Kasumi-1 (cell line): ENCODE measurements at places on chromosomes 13 and 19.

DNA sequence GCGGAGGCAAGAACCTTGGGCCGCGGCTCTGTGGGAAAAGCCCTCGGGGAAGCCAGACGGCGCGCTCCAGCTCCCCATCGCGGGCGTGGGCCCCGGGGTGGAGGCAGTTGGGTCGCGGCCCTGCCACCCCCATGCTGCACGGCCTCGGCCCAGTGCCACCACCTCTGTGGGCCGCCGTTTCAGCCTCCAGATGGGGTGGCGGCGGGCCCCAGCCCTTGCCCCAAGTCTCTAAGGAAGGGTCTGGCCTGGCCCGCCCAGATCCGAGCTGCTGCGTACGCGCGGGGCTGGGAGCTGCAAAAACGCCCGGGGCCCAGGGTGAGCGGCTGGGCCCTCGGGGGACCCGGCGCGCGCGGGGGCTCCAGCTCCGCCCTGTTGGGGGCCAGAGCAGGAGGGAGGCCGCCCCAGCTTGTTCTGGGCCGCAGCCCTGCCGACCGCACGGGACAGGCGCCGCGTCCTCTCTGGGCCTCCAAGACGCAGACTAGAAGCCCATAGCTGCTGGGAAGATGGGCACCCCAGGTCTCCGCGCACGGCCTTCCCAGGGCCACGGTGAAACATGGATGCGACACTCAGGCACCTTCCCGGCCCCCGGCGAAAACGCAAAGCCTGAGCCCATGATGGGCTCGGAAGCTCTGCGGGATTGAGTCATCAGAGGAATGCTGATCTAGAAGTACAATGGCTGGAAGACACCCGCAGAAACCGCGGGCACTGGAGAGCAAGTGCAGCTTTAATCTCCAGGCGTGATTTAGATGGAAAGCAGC lies 110.1 kb downstream of the KCTD15 start:
- no peak for DNase-seq

- no peak for DNase-seq
Measured at GRCh38 chr13:60873116-60873515, 476.1 kb downstream of the TDRD3 start.

DNA sequence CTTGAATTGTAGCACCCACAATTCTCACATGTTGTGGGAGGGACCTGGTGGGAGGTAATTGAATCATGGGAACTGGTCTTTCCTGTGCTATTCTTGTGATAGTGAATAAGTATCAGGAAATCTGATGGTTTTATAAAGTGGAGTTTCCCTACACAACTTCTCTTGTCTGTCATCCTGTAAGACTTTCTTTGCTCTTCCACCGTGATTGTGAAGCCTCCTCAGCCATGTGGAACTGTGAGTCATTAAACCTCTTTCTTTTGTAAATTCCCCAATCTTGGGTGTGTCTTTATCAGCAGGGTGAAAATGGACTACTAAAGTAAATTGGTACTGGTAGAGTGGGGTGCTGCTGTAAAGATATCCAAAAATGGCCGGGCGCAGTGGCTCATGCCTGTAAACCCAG lies 215.6 kb downstream of the LIG4 start:
- DNase-seq, result no peak

GRCh38 chr13:67134417-67135129 lies 95.6 kb downstream of the PCDH9 start:
- DNase-seq, result no peak

DNA sequence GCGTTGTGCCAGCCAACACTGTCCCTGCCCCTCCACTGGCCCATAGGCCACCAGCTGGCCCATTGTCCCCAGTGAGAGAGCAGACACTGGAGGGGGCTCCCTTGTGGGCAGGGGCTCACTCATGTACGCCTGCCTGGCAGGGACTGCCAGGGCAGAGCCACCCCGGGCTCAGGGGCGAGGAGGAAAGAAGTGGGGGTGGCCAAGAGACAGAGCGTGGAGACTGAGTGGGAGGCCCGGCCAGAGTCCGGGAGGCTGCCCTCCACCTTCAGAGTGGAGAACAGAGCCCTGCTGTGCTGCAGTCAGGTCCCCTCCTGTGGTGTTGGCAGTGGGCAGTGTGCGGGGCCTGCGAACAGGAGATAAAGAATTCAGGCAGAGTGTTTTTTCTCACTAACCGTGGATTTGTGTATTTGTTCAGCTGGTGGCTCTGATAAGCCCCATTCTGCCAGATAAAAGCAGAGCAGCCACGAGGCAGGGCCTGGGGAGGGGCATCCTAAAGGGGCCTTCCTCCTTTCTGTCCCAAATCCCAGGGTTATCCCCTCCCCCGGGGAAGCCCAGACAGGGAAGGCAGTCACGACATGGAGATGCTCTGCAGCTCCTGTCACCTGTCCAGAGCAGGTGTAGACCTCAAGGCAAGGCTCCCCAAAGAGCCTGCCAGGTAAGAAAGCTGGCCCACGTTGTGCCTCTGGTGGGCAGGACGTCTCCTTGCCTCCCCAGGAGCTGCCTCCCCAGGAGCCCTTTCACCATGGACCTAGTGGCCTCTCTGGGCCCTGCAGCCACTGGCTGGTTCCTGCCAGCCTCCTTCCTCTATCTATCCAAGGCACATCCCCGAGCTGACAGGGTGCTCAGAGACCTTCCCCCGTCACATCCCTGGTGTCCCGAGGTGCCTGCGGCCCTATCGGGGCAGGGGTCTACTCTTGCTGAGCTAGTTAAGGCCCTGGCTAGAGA lies 33.0 kb downstream of the LYL1 start:
- DNase-seq, result no peak

DNA sequence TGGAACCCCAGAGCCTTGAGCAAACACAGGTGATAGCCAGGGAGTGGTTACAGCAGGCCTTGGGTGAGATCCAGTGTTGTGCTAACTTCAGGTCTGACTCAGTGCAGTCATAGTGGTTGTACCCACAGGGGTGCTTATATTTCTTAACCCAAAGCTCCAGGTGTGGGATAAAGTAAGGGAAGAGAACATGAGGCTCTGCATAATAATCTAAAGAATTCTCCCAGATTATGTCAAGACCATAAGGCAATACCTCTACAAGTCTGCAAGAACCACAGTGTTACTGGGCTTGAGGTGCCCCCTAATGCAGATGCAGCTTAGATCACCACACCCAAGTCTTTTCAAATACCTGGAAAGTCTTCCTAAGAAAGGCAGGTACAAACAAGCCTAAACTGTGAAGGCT lies 485.4 kb downstream of the RFC3 start:
- DNase-seq, result no peak

DNA sequence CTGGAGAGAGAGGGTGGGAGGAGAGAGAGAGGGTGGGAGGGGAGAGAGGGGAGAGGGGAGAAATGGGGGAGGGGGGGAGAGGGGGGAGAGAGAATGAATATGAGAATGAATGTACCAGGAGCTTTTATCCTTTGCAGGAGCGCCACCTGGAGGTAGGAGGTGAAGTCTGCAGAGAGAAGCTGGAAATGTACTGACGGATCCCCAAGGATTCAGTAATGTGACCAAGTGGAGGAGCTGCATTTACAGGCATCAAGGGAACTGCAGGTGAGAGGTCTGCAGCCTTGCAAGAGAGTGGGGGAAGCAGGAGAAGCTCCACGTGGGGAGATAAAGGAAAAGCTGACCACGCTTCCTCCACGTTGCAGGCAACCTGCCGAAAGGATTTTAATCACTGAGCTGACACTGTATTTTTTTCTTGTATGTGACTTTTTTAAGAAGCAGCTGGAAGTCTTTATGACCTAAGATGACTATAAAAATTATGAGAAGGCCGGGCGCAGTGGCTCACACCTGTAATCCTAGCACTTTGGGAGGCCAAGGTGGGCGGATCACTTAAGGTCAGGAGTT lies 33.7 kb downstream of the VSTM1 start:
- DNase-seq, result peak; percentile 68

- no peak for DNase-seq
Measured at GRCh38 chr19:8469613-8470368, 25.0 kb downstream of the HNRNPM start.

DNA sequence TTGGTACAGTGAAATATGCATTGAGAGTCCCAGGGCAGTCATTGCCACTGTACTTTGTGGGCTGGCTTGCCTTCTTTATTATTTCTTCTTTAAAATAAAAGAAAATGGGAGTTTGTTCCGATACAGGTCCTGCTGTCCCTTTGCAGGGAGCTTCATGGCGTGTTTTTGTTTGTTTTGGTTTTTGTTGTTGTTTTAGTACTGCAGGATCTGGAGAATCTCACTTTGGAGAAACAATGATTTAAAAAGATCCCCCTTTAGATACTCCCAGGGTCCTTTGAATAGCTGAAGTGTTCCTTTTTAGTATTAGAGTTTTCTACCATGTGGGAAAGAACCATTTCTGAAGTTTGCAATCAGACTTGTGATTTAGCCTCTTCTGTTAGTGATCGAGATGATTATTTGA lies 11.1 kb downstream of the CHAF1A start:
- DNase-seq, result no peak

DNA sequence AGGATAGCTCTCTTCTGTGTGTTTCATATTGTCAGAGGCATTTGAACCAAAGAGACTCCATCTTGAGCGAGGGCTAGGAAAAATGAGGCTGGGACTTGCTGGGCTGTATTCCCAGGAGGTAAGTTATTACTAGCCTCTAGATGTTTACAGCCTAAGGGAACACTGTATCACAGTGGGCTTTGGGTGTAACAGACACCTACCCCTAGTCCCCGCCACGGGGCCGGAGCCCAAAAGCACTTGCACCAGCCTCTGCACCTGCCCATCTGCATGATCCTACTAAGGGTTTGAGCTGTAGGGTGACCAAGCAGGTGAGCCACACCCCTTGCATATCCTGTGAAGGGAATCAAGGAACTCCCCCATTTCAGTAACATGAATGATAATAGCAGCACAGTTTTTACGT lies 1972.2 kb downstream of the OLFM4 start:
- DNase-seq, result no peak

DNA sequence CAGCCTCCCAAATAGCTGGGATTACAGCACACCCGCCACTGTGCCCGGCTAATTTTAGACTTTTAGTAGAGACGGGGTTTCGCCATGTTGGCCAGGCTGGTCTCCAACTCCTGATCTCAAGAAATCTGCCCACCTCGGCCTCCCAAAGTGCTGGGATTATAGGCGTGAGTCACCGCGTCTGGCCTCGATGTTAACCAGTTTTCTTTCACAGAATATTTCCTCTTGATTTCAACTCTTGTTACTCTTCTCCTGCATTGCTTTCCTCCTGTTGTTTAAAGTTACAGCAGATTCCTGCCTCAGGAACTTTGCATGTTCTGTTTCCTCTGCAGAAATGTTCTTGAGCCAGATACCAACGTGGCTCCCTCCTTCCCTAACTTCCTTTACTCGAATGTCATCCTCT lies 3.7 kb upstream of the PEX11G start:
- no peak for DNase-seq

GRCh38 chr13:41590122-41590521 lies 132.8 kb downstream of the RGCC start:
- no peak for DNase-seq

DNA sequence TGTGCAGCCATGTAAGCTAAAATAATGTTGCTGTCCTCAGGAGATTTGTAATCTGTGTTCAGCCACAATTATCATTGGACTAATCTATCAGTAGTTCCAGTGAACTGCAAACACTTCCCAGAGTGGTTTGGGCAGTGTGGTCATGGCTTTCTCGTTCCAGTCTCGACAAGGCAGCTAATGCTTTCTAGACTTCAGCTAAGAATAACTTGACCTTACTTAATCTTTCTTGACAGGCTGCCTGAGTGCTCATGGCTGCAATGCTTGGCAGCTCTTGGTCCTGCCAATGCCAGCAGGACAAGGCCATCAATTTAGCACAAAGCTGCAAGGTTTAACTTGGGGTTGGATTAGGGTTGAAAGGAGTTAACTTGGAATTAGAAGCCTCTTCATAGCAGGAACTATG lies 32.8 kb downstream of the ATP12A start:
- no peak for DNase-seq

DNA sequence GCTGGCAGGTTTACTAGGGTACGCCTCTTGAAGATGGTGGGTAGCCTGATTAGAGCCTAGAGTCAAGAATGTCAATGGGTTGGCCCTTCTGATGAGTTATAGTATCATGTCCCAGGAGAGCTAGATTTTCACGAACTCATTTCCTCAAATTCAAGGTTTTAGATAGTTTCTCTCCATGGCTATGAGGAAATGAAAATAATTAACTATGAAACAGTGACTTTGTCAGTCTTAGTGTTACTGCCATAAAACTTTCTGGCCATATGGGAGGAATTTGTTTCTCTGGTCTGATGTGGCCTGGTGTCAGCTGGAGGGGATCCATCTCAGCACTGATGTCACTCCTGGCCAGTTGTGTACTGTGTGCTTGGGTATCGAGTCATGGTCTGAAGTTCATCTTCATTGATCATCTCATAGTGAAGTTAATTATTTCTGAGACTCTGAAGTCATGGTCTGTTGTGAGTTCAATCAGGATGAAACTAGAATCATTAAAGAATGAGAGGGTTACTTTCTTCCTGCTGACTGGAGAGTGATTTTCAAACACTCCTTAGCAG lies 49.4 kb upstream of the TNFSF11 start:
- no peak for DNase-seq

GRCh38 chr19:49997709-49998108 lies 27.5 kb downstream of the VRK3 start:
- DNase-seq, result peak; percentile 38

GRCh38 chr13:83895994-83896580 lies 13.8 kb upstream of the SLITRK1 start:
- peak; percentile 22 for DNase-seq

- peak; percentile 50 for DNase-seq
Measured at GRCh38 chr19:51751655-51752054, at the start of gene FPR1. Gene FPR1 (minus strand): TSS chr19:51751878. CDS start chr19:51746994, 4,884 bp downstream.

- peak; percentile 41 for DNase-seq
Measured at GRCh38 chr13:48715977-48716376, 62.2 kb downstream of the CYSLTR2 start.

DNA sequence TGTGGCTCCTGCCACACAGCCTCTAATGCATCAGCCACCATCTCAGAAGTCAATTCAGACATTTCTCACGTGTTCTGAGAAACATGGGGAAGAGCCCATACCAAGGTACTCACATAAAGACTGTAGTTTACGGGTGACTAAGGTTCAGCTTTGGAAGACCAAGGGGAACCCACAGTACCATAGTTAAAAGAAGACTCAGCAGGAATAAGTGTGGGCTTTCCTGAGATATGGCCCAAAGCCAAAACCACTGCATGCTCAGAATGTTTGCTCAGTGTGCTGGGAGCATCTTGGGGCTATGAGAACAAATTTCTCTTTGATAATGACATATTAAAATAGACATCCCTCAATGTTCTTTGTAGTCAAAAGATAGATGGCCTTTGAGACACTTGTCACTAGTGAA lies 283.8 kb downstream of the DCT start:
- no peak for DNase-seq

- no peak for DNase-seq
Measured at GRCh38 chr19:48095612-48096175, 14.9 kb downstream of the PLA2G4C start.
